ENCODE measurements at places on chromosomes 16 and 17. TPM values are rescaled to one million over a fixed set of nuclear protein-coding genes. Genes with fewer than 3 reads are reported as not detected.

Gene TMEM238L
- polyA plus RNA-seq: not detected

Gene SEPHS2
- polyA plus RNA-seq: 42.3 TPM

Gene MEIOB
- polyA plus RNA-seq: not detected

Gene TBC1D3E
- polyA plus RNA-seq: not detected

Gene TRIM37
- polyA plus RNA-seq: 15.1 TPM

Gene FSCN2
- polyA plus RNA-seq: 0.03 TPM

Gene NEUROD2
- not detected for polyA plus RNA-seq

Gene TSNAXIP1
- polyA plus RNA-seq: 0.51 TPM

Gene SPN
- not detected for polyA plus RNA-seq

Gene HOXB6
- polyA plus RNA-seq: 0.49 TPM
